ENCODE measurements at places on chromosomes 6 and 20. TPM values are rescaled to one million over a fixed set of nuclear protein-coding genes. Genes with fewer than 3 reads are reported as not detected.

DNA sequence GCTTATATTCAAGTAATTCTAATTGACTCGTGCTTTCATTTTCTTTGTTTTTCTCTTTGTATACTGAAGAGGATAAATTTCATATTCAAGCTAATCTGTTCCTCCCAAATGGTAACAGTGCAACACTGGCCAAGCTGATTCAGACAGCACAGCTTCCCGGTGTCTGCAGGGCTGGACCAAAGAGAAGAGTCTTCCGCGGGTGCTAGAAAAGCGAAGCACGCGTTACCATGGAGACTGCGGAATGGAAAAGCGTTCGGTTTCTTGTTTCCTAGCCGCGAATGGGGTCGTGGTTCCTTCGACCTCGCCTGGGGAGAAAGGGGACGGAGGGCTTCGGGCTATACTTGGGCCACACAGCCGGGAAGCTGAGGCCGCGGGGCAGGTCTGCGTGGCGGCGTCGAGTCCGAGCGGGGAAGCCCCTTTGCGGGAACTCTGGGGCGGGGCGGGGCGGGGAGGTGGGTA, 6.2 kb upstream of the ZNF311 start:
- peaks cover 22% of the 10 kb centered on the region for H3K4me1 ChIP-seq
- peak overlapping the region; percentile 29 for H3K4me3 ChIP-seq
- no peaks in the 10 kb centered on the region for H3K27me3 ChIP-seq
- H3K36me3 ChIP-seq, result no peaks in the 10 kb centered on the region

DNA sequence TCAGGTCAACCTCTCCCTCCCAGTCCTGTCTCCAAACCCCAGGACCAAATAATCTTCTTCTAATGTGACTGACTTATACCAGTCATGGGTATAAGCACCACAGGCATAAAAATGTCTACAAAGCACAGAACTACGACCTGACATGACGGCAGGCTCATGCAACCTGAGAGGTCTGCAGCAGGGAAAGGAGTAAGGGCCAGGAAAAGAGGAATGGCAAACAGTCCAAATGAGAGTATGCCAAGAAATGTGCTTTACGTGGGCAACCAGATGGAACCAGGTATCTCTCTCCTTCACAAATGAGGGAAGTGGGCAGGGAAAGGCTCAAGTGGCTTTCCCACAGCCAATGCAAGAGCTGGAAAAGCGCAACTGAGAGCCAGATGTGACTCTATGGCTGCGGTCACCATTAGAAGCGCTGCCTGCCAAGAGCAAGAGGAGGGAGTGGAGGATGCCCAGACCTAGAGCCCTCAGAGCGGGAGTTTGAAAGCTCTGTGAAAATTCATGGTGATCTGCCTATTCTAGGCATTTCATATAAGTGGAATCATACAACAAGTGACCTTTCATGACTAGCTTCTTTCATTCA, 6.0 kb downstream of the APMAP start:
- no peaks in the 10 kb centered on the region for H3K36me3 ChIP-seq
- peaks cover 21% of the 10 kb centered on the region for H3K4me1 ChIP-seq
- H3K4me3 ChIP-seq, result no peak overlapping the region
- no peaks in the 10 kb centered on the region for H3K27me3 ChIP-seq
- peak overlapping the region; percentile 67 for H3K27ac ChIP-seq
- DNase-seq, result no peak

Gene SLC22A7
- total RNA-seq, result not detected

GRCh38 chr6:134446218-134446848, 128.4 kb upstream of the SGK1 start:
- no peak overlapping the region for H3K27ac ChIP-seq
- no peaks in the 10 kb centered on the region for H3K36me3 ChIP-seq
- no peak overlapping the region for H3K4me3 ChIP-seq

Gene DOK5
- 1.0 TPM for total RNA-seq

GRCh38 chr20:45578231-45578630, 853 bp downstream of the WFDC8 start:
- H3K36me3 ChIP-seq, result no peaks in the 10 kb centered on the region
- H3K27ac ChIP-seq, result no peak overlapping the region

DNA sequence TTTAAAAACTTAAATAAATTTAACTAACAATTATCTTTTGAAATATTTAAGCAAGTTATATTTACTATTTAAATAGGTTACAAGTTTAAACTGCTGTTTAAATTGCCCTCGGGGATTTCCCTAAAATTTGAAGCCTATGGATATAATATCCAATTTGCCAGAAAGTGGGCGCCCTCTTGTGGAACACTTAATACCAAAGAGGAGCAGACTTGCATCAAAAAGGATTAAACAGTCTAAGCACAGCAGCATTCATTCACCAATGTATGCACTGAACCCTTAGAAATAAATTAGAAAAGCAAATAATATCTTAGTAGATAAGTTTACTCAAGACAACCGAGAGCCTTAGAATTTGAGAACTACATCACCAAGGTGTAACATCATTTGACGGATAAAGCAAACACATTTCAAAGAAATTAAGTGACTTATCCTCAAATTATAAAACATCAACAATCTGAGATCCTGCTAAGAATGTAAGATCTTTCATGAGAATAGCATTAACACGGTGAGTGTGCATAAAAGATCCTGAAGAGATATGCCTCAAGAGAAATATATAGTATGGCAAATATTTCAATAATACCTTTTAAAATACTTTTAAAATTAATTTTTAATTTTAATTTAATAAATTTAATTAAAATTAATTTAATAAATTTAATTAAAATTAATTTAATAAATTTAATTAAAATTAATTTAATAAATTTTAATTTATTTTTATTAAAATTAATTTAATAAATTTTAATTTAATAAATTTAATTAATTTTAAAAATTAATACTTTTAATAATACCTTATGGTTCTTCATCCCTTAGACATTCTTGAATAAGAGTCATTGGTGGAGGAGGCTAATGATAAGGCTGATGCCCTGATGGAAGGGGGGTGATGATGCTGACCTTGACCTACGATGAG, 11.5 kb upstream of the MEP1A start:
- H3K4me3 ChIP-seq, result no peak overlapping the region
- no peaks in the 10 kb centered on the region for H3K27me3 ChIP-seq
- no peaks in the 10 kb centered on the region for H3K36me3 ChIP-seq
- no peaks in the 10 kb centered on the region for H3K4me1 ChIP-seq
- no peak overlapping the region for H3K27ac ChIP-seq

DNA sequence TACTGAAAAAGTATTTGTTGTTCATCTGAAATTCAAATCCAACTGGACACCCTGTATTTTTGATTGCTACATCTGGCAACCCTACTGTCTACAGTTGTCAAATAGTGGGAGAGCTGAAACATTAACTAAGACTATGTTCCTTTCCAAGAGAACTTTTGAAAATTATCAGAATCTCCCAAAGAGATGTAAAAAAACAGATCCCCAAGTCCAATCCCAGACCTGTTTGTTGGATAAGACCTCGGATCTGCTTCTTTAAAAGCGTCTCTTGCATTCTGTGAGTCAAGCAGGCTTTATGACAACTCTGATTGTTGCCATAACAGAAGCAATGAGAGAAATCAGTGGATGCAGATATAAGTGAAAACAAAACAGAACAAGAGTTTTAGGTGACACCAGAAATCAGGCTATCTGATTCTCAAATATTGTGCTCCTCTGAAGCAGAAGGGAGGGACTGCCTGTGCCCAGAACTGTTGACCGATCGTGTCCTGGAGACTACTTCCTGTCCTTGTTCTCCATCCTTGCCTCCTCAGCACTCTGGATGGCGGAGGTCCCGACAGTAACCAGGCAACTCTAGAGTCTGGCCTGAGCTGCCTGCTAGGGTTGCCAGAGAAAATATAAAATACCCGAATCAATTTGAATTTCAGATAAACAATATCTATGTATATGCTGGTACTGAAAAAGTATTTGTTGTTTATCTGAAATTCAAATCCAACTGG, 853.8 kb downstream of the MAFB start:
- H3K27me3 ChIP-seq, result no peaks in the 10 kb centered on the region
- no peaks in the 10 kb centered on the region for H3K36me3 ChIP-seq
- H3K4me3 ChIP-seq, result no peak overlapping the region
- no peak overlapping the region for H3K27ac ChIP-seq
- DNase-seq, result no peak

Gene HCRTR2
- total RNA-seq, result not detected

GRCh38 chr6:14819001-14819400, 426.9 kb upstream of the JARID2 start:
- no peak for DNase-seq
- no peaks in the 10 kb centered on the region for H3K36me3 ChIP-seq
- no peak overlapping the region for H3K4me3 ChIP-seq
- H3K27me3 ChIP-seq, result no peaks in the 10 kb centered on the region
- H3K27ac ChIP-seq, result no peak overlapping the region
- H3K4me1 ChIP-seq, result no peaks in the 10 kb centered on the region

Gene ZNF311
- 1.7 TPM for total RNA-seq

DNA sequence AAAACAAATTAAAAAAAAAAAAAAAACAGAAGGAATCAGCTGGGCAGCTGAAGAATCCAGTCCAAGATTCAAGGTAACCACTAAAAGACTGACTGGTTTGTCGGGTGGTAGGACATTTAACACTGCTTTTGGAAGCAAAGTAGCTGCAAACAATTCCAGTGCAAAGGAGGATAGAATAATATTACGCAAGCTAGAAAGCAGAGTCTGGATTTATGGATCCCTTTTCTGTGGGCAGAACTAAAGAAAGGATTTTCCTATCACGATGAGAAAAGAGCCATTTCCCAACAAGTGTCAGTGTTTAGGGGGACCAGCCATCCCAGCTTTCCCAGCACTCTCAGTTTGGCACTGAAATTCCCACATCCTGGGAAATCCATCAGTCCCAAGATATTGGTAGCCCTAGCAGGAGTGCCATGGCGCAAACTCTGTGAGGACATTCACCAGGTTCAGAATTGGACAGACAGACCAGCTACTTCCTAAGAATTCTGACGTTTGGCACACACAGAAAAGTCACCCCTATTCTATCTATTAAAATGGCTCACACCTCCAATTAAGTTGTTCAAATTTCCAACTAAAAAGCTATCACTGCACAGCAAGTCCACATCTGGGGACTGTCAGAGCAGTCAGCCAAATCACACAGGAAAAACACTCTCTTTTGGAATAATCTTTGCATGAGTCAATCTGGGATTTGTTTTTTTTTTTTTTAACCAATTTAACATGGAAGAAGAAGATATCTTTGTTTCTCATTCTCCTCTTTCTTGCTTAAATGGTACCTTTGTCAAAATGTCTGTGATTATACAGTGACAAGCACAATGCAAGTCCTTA, 356.8 kb upstream of the ARID1B start:
- no peak for DNase-seq
- H3K27ac ChIP-seq, result no peak overlapping the region
- no peaks in the 10 kb centered on the region for H3K27me3 ChIP-seq
- no peaks in the 10 kb centered on the region for H3K4me1 ChIP-seq
- no peaks in the 10 kb centered on the region for H3K36me3 ChIP-seq

Gene C20orf96
- total RNA-seq, result 3.0 TPM

DNA sequence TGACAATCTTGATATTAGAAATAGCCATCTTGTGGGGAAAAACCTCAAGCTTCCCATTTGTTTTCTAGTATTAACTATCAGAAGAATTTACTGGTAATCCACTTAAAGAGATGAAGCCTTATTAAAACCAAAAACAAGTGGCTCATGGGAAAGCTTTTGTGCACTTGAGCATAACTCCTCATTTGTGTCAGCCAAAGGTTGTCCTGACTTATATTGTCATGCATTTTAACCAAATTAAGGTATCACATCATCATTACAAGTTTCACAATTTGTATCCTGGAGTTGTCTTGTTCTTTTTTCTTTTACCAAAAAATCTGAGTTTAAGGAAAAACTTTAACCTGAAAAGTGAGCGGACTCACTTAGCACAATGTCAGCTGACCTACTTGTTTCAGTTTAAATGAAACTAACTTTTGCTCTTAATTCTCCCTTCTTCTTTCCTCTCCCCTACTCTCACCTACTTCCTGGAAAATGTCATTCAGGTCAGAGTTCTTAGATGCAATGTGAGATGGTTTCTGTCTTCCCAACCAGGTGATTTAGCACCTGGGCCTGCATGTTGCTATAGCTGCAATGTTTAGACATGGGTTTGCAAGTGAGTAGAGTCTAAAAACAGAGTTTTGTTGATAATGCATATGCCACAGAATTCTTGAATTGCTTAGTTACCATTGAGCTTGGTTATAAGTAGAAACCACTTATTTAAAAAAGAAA, 82.8 kb downstream of the TNFAIP3 start:
- H3K36me3 ChIP-seq, result no peaks in the 10 kb centered on the region
- no peak overlapping the region for H3K27ac ChIP-seq
- no peaks in the 10 kb centered on the region for H3K27me3 ChIP-seq
- no peak for DNase-seq
- no peaks in the 10 kb centered on the region for H3K4me1 ChIP-seq

GRCh38 chr20:10864076-10864672, 190.4 kb upstream of the JAG1 start:
- no peak overlapping the region for H3K27ac ChIP-seq
- peak; percentile 20 for DNase-seq
- no peaks in the 10 kb centered on the region for H3K27me3 ChIP-seq
- peaks cover 9% of the 10 kb centered on the region for H3K4me1 ChIP-seq

GRCh38 chr20:23122796-23123655, 36.9 kb upstream of the CD93 start:
- DNase-seq, result no peak
- H3K4me1 ChIP-seq, result peaks cover 54% of the 10 kb centered on the region
- no peaks in the 10 kb centered on the region for H3K27me3 ChIP-seq

DNA sequence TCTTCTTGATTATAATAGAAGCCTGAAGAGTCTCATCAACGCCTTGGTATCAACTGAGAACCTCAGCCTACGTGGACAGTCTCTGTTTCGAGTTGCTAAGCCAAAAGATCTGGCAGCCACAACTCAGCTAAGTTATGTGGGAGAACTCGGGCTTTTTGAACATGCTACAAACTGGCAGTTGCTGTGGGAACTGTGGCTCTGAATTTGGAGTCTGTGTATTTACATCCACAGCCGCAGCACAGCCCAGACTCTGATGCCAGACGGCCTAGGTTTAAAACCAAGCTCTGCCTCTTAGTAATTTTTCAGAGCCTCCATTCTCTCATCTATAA, 35.8 kb downstream of the RIPOR2 start:
- H3K27ac ChIP-seq, result no peak overlapping the region
- no peaks in the 10 kb centered on the region for H3K4me1 ChIP-seq
- no peak for DNase-seq
- H3K4me3 ChIP-seq, result no peak overlapping the region
- H3K27me3 ChIP-seq, result no peaks in the 10 kb centered on the region

Gene HLA-DPA1
- total RNA-seq, result 674 TPM

DNA sequence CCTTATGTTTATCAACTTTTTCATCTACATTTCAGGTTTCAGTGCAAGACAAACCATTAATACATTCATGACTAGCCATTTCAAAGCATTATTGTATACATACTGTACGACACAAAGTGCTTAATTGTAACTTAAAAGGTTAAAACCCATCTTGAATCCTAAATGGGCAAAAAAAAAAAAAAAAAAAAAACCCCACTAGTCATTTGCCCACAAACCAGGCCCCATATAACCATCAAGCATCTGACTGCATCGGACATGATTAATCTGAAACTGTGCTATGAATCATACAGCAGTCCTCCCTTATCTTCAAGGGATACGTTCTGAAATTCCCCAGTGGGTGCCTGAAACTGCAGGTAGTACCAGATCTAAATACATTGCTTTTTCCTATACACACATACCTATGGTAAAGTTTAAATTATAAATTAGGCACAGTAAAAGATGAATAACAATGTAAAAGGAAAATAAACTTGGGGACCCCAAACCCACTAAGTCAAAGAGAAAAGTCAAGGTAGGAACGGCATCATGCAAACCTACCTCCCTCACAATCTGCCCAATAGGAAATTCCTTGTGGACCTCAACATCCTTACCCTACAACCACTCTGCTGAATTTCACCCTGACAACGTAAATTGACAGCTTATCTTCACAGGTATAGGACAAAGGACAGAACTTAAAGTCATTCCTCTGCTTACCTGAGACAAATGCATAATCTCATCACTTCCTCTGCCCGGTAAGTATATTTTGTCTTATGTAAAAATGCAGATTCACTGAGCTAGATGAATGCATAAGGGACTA, 14.3 kb downstream of the B4GALT5 start:
- no peak overlapping the region for H3K27ac ChIP-seq
- DNase-seq, result no peak
- H3K4me3 ChIP-seq, result no peak overlapping the region

All from upper lobe of left lung (tissue), 6 donors.